ELR (cell line): ENCODE measurements at places on chromosomes 6 and 20.

- no peak for DNase-seq
Observed at GRCh38 chr6:52209770-52210169, 23.6 kb downstream of the IL17A start.

GRCh38 chr6:85126485-85127167, 323.3 kb upstream of the NT5E start:
- peak; percentile 68 for DNase-seq

- peak; percentile 21 for DNase-seq
Observed at GRCh38 chr6:105941621-105942412, 144.3 kb upstream of the PRDM1 start.

GRCh38 chr6:125924697-125925358, 31.7 kb upstream of the HINT3 start:
- no peak for DNase-seq

GRCh38 chr6:63525186-63525878, 46.9 kb upstream of the LOC128125822 start:
- DNase-seq, result no peak

- peak; percentile 48 for DNase-seq
Observed at GRCh38 chr6:126063512-126064146, 77.3 kb downstream of the TRMT11 start.

GRCh38 chr20:54474866-54475265, 527 bp upstream of the DOK5 start:
- DNase-seq, result no peak

- DNase-seq, result no peak
Observed at GRCh38 chr6:105896052-105896820, 189.9 kb upstream of the PRDM1 start.

- DNase-seq, result peak; percentile 64
Observed at GRCh38 chr6:5361396-5361795, 100.1 kb downstream of the FARS2 start.

DNA sequence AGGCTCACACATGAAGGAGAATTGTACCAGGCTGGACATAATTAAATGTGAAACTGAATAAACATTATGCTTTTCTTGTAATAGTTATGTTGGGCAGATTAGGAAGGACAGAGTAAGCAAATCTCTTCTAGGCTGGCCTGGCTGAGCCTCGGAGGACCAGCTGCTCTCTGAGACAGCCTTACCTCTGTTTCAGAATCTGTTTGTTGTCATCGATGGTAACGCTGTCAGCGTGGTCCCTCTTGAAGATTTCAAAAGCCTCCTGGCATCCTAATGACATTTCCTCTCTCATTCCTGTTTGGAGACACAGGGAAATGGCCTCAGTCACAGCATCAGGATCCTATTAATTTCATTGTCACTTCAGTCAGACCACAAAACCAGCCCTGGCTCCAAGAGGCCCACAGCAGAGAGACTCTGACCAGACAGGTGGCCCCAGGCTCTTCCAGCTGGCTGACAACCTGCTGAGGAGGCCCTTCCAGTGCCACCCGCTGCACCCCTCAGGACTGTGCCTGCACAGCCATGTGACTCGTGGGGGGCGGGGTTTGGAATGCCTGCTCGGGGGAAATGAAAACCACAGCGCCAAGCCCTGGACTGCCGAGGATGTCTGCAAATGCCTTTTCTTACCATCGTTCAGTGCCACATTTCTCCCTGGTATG, 108.5 kb upstream of the KCNK16 start:
- DNase-seq, result peak; percentile 68

GRCh38 chr6:116327803-116328527, 42.8 kb upstream of the DSE start:
- DNase-seq, result no peak

GRCh38 chr6:106254636-106255035, 70.9 kb downstream of the ATG5 start:
- peak; percentile 75 for DNase-seq
